ENCODE measurements at places on chromosomes 3 and 15.

DNA sequence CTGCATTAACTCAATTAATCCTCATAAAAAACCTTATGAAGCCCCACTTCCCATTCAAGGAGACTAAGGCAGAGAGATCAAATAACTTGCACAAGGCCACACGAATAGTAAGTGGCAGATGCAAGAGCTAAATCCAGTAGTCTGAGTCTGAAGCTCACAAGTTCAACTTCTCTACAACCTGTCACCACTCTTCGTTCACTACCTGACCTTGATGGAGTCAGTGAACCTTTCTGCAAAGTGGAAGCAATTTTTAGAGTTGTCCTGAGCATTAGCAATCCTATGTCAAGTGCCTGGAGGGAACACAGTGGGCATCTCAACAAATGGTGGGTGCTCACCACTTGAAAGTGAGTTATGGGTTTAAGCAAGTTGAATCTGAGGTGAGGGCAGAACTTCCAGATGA, 2.1 kb upstream of the SPINT1 start:
- DNase-seq, result no peak

DNA sequence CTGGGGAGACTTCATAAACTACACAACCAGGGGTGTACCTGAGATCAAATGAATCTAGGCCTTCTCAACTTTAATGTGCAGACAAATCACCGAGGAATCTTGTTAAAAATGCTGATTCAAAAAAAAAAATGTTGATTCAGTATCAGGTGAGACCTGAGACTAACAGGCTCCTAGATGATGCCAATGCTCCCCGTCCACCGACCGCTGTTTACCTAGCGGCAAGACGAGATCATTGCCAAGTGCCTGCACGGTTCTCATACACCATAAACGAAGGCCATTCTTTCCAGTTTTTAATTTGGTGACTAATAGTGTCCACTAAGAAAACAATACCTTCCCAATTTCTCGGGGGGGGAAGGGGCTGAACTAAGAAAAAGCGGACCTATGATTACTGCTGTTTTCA, 2.5 kb upstream of the FSIP1 start:
- no peak for DNase-seq

- no peak for DNase-seq
Measured at GRCh38 chr3:13838421-13838820, 41.5 kb downstream of the WNT7A start.

DNA sequence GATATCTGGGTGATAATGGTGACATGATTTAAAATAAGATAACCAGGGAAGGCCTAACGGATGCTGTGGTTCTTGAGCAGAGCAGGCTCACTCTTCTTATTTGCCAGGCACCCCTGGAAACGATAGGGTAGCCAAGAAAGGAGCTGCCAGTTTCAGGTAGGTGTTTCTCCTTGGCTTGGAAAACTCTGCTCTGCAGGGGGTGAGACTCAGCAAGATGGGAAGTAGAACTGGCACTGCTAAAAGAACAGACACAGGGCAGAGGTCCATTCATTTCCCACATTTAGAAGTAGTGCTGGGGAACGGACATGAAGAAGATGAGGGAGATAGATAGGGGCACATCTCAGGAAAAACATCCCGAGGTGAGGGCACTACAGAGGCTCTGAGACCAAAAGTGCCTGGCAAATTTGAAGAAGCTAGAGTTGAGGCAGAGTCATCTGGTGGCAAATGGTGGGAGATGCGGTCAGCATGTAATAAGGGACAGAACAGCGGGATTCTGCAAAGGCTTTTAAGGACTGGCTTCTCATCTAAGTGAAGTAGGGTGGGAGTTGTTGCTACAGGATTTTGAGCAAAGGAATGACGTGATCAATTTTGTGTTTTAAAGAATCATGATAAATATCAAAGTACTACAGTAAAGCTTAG, 323.4 kb upstream of the PLSCR5 start:
- no peak for DNase-seq

Measured in tibial nerve (tissue), 4 donors.